T-helper 22 cell (primary cell): ENCODE measurements at places on chromosomes 6 and 20.

- no peak for DNase-seq
Measured at GRCh38 chr20:40265825-40266533, 423.1 kb downstream of the MAFB start.

GRCh38 chr20:48238781-48239180 is 453.5 kb upstream of the SULF2 start:
- no peak for DNase-seq

GRCh38 chr6:142242269-142242668 is 59.5 kb upstream of the ADGRG6 start:
- no peak for DNase-seq

GRCh38 chr6:117771403-117771802 is 96.1 kb downstream of the NUS1 start:
- DNase-seq: no peak

DNA sequence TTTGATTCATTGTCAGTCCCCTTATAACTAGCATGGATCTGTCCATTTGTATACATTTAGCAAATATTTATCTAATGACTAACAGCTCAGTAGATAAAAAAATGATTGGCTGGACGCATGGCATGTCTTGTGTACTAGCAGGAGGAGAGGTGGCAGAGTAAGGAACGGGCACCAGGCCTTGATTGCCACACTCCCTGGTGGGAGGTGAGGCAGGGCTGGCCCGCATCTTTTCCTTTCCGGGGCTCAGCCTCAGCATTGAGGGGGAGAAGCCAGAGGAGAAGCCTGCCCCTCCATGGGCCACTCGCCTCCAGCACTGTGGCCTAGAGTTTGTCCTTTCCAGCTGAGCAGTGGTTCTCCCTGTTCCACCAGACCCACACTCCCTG is 84.9 kb upstream of the TMEM181 start:
- DNase-seq: no peak

- no peak for DNase-seq
Measured at GRCh38 chr6:7992002-7992815, 72.0 kb downstream of the BLOC1S5 start.

DNA sequence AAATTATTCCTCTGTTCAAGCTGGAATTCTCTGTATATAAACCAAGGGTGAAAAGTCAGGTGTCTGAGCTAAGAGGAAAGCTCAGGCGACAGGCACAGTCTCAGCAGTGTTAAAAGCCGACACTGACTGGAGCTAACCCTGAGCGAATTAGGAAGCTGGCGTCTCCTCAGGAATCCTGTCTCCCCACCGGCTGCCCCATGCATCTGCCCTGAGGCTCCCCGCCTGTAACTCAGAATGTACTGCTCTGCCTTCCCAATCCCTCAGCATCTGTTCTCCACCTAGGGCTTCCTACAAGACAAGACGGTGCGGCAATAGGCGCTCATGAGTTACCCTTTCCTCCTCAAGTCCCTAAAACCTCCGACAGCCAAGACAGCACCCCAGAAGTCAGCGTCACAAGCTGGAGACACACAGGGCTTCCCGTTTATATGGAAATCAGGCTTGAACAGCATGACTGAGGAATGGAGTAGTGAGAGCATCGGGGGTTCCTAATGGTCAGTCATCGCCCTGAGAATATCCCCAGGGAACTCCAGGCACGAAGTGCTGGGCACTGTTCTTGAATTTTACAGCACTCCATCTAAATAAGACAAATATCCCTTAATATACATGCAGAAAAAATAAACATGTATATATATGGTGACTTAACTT is 33.5 kb downstream of the WDR27 start:
- no peak for DNase-seq

- DNase-seq: no peak
Measured at GRCh38 chr6:129100164-129100563, 217.2 kb downstream of the LAMA2 start.
